Aorta (tissue), 5 donors: ENCODE measurements at places on chromosomes 13 and 19.

DNA sequence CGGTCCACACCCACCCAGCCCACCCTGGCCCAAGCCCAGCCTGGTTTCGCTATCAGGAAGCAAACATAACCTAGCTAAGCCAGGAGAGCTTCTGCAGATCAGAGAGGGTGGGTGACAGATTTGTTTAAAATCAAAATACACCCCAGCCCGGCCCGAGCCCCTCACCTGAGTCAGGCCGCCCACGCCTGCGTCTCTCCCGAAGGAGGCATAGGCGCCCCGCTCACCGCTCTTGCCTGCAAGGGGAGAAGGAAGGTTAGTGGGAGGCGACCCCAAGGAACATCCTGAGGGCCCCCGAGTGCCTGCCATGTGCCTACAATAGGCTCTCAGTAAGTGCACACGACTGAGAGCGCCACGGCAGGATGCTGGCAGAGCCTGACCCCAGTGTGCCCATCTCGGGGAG, 21.9 kb upstream of the UQCR11 start:
- no peak for DNase-seq

DNA sequence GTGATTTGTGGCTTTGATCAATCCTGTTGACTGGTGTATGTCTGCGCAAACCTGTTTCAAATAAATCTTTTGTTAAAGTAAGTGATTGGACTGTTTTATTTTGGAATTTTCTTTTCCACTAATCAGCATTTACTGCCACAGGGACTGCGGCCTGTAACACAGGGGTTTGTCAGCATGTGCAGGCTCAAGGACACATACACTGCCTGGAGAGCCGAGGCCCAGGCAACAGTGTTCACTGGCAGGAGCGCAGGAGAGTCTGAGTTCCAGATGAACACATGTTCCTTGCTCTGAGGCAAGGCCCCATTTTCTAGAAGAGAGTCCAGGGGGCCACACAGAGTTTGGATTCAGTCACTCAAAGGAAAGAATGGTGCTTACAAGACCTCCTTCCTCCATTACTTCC, 26.0 kb downstream of the SHISA2 start:
- no peak for DNase-seq

- DNase-seq, result no peak
Observed at GRCh38 chr13:96849091-96849490, 145.2 kb downstream of the OXGR1 start.

DNA sequence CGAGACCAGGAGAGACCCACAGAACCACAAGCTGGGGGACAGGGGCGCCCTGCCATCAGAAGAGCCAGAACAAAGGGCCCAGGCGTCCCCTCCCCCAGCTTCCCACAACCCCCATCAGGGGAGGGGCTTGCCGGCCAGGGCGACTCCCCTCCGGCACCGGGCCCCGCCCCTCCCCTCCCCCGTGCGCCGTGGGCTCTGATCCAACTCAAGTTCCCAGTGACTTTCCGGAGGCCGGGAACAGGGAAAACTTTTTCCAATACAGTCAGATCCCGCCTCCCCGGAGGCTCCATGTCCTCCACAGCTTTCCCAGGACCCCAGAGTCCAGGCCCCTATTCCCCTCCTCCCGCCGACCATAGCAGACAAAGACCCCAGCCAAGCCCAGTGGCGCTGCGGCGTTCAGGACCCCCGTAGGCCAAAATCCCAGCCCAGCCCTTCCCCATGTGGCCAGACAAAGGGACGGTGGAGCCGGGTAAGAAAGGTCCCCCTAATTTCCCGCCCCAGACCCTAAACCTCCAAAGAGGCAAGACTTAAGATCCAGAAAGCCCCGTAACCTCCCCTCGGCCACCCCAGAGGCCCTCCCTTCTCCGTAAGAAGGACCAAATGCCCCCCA, 673 bp downstream of the TEAD2 start:
- DNase-seq, result peak; percentile 95

GRCh38 chr13:97120346-97120745, 101.8 kb upstream of the MBNL2 start:
- no peak for DNase-seq

GRCh38 chr13:100502446-100502845, 86.1 kb downstream of the GGACT start:
- no peak for DNase-seq

DNA sequence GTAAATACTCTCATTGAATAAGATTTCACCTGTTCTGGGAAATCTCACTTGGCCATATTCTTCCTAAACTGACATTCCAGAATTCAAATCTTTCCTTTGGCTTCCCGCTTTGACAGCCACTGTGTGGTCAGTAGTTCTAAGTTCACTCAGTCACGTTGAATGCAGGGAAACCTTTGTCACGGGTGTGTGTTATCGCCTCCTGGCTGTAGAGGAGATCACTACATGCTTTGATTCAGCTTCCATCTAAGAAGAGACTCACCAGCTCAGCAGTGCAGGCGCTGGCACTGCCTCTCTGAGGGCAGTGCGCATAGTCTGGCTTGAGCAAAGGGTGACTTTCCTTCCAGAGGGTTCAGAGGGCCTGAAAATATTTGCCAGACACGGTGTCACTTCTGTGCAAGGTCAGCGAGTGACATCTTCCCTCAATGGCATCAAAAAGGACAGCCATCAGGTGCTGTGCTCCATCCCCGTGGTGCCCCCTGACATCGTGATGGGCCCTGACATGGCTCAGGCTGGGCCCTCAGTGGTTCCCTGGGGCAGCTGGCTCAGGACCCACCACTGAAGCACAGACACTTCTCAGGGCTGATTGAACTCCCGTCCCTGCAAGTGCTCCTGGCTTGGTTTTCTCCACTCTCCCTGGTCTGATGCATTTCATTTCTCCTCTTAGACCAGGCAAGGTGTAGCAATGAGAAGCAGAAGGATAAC, 635.4 kb upstream of the ARGLU1 start:
- DNase-seq, result no peak

DNA sequence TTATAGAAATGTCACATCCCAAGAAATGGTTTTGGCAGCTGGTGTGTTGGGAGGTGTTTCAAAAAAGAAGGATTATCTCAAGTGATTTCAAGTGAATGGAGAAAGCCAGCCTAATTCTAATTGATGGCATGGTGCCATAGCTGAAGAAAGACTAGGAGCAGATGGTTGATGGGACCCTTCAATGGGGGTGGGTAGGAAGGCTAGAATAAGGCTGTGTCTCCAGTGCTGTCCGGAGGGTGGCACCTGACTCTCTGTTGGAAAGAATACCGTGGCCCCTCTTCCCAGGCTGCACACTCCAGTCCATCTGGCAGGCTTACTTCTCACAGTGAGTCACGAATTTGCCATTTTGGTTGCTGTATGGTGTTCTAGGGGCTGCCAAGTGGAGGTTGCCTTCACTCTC, 51.0 kb upstream of the GPR12 start:
- DNase-seq, result no peak
